ENCODE measurements at places on chromosomes 11 and 22.

DNA sequence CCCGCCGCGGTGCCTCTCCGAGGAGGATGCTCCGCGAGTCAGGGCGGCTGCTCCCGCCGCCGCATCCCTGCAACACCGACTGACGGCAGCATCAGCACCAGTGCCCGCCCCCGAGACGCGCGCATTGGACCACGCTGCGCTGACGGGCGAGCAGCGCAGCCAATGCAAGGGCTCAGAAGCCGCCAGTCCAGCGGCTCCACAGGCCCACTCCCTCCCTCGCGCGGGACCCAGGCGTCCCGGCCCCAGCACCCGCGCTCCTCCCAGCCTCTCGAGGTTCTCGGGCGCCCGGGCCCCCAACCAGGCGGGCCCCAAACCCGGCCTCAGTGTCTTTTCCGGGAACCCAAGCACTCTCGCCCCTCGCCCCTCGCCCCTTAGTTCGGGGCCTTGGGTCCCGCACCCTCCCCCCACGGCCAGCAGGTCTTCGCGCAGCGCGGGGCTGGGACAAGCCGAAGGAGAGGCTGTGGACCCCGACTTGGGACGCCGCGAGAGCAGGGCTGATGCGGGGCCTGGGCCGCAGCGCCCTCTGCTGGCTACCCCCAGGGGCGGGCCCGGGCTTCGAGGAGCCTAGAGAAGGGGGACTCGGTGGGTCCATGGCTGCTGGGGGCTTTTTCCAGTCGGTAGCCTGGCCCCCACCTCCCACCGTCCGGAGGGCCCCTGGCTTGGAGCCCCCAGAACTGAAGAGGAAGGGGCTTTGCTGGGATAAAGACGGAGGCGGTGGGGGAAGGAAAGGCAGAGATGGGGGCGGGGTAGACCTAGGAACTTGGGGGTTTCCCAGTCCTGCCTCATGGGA lies at the start of gene NRXN2:
Gene NRXN2, minus strand, starts transcription at position 81 of the 790 bp plus-strand sequence. CDS start 9,498 bp downstream, outside the sequence.
- DNase-seq = peak; percentile 79

DNA sequence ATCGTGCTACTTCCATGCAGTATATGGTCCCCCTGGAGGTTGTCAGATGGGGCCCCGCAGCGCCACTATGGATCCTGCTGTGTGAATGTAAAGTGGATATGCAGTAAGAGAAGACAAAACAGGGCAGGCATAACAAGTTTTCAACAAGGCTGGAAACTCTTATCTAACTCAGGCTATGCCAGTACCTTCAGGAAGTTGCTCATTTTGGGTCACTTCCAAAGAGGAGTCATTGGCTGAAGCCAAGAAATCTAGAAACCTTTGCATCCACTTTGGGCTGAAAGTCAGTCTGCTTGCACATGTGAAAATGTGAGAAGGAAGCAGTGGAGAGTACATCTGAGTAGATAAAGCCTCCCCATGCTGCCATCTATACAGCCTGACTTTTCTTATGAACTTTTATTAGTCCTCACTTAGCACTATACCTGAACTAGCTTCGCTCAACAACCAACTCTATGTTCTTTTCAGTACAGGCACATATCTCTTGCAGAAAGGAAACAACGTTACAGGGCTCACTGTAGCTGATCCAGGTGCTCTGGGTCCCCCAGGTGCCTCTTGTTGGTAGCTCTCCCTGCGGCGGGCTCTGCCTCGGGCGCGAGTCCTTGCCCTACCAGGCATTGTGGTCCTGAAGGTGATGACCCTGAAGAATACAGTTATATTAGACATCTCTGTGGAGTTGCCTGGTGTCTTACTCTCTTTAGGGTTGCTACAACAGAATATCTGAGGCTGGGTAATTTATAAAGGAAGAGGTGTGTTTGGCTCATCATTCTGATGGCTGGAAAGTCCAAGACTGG lies 12.4 kb downstream of the PIWIL3 start:
- DNase-seq = no peak

- DNase-seq = no peak
Measured at GRCh38 chr11:27115051-27115650, 74.5 kb downstream of the BBOX1 start.

DNA sequence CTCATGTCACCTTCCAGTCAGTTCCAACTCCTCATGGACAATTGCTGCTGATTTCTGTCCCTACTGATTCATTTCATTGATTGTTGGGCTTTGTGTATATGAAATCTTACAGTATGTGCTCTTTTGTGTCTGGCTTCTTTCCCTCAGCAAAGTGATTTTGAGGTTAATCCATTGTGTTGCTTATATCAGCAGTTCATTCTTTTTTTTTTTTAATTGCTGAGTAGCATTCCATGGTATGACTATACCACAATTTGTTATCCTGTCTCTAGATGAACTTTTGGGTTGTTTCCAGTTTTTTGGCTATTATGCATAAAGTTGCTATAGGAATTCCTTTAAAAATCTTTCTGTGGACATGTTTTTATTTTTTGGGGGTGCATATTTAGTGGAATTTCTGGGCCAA lies 59.9 kb downstream of the NXPE1 start:
- no peak for DNase-seq

GRCh38 chr11:1351278-1351937 lies 38.3 kb upstream of the BRSK2 start:
- DNase-seq = no peak

DNA sequence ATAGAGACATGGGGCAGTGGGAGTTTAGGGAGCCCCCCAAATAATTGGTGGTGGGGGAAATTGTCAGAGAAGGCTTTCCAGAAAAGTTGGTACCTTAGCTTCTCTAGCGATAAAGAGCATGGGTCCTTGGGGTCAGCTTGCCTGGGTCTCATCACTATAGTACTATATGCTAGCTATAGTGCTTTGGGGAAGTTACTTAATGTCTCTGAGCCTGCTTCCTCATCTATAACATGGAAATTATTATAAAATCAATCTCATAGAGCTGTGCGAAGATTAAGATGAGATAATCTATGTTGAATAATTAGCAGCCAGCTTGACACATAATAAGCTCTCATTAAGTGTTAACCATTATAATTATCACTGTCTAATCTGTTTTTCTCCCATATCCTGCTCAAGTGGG lies 41.2 kb downstream of the STIM1 start:
- no peak for DNase-seq

DNA sequence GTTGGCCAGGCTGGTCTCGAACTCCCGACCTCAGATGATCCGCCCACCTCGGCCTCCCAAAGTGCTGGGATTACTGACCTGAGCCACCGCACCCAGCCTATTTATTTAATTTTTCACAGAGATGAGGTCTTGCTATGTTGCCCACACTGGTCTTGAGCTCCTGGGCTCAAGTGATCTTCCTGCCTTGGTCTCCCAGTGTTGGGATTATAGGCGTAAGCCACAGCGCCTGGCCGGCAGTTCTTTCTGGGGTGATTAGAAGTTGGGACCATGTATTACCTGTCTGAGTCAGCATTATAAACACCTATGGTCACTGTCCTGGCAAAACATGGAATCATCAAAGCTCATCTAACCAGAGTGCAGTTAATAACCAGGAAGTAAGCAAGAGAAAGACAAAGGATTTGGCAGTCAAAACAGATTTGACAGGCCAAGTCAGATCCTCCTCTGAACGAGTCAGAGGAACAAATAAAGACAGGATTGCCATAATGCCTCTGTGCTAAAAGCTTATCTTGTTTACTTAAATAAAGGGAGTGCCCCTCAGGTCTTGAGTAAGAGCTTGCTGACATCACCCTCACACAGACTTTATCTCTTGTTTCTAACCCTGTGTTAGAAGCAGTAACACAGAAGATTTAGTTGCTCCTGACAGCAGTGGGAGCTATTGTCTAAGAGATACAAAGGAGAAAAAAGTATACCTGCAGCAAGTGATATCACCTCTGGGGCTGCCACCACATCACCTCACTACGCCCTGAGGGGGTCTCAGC lies 3.7 kb downstream of the SERPIND1 start:
- DNase-seq = no peak

DNA sequence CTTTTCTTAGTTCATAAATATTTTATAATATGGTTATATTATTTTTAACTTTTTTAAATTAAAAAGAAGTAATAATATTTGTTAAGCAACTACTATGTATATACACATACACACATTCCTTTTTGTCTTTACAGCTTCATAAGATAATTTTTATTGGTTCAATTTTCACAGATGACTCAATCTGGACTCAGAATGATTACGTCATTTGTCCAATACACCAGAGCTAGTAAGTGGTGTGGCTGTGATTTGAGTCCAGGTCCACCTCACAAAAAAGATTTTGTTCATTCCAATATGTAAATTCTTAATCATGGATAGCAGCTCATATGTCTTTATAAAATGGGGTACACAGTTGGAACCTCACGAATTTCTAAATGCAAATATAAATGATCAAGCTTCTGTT lies 1014.5 kb downstream of the DLG2 start:
- DNase-seq = no peak

- DNase-seq = no peak
Measured at GRCh38 chr11:41720761-41721160, 261.3 kb upstream of the LRRC4C start.

- no peak for DNase-seq
Measured at GRCh38 chr11:2483426-2483825, 38.6 kb downstream of the KCNQ1 start.

DNA sequence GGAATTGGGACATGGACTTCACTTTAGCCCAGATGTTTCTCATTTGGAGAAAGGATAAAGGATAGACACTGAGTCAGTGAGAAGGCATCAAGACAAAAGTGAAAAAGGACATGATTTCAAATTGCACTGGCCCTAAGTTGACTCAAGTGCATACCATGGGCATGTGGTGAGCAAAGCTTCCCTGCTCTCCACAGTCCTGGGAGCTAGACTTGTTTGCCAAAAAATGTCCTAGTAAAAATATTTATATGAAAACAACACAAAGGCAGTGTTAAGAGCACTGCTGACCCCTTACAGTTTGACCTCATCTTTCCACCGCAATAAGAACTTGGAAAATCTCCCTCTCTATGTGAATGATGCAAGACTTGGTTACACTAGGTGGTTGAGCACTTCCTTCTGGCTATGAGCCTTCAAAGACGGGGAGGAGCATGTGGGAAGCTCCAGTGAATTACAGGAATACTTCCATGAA lies 46.5 kb upstream of the FIBIN start:
- no peak for DNase-seq

GRCh38 chr11:68724293-68724692 lies 27.0 kb downstream of the TESMIN start:
- DNase-seq = no peak

DNA sequence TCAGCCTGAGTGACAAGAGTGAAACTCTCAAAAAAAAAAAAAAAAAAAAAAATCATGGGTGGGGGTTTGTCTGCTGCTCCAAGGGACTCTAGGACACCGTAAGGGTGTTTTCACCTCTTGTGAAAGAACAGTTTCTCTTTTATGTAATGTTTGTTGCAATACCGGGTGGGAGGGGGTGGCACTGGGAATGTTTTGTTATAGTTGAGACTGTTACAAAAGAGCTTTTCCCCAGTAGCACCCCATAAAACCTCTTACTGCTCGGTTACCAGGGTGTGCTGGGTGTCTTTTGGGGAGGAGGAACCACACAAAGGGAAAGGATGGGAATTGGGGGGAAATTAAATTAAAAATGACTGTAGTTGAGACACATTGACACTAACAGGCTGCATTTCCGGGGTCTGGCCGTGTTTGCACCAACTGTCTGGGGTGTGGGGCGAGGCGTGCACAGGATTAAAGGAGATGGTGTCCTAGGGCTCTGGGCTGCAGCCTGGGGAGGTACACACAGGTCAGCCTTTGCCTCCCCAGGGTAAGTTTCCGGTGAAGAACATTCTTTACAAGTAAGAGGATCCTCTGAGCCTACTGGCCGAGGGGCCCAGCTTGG lies 1.6 kb downstream of the NFAM1 start:
- DNase-seq = no peak

DNA sequence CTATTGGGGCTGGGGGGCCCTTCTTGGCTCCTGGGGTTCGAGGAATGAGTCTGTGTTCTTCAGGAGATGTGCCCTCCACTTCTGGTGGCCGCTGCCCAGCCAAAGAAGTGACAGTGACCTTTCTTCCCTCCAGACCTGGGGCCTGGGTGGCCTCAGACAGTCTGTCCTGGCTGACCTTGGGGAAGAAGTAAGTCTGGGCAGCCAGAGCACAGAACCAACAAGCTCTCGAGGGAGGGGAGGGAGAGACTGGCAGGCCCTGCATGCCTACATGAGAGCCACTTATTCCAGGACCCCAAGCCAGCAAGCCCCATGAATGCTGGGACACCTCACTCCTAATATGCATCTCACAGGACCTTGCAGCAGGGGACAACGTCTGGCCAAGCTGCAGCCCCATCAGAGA lies 27.1 kb upstream of the STK33 start:
- DNase-seq = no peak

DNA sequence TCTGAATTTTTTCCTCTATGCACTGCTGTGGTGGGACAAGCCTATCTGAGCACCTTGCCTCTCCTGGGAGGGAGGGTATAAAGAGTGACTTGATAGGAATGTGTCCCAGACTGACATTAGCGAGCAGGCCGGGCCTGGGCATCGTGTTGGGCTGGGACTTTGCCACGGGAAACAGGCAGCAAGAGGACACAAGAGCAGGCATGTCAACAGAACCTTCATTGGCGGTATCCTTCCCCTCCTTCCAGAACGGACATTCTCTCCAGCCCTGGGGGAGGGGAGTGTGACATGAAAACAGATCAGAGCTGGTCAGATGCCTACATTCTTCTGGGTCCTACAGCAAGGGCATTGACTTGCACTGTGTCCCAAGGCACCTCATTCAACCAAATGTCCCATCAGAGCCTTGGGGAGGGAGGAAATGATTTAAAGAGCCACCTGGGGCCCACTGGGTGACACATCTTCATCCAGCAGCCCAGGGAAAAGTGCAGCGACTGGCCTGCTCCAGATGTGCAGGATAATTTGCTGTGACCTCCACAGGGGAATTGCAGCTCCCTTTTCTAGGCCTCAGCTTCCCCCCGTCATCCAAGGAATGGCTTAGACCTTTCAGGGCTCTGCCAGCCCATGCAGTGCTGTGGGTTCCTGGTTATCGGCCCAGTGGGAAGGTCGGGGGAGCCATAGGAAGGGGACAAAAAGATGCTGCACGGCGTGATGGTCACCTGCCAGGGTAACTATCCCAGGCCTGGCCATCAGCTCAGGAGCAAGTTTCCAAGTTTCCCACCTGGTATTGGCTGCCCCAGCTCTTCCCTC lies 21.8 kb upstream of the UVRAG start:
- DNase-seq = no peak

DNA sequence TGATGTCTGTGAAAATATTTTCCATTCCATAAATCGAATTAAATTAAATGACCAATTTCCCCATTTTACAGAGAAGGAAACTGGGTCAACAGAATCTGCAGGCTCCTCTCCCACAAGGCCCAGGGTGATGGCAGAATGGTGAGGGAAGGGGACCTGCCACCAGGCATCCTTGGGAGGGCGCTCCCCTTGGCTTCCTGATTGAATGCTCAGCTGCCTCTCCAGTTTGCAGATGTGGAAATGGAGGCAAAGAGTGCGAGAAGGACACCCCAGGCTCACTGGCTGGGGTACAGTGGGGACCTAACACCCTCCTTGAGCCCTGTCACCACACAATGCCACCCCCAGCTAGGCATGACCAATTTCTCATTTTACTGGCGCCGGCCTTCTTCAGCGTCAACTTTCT lies 28.5 kb upstream of the CSNK1E start:
- no peak for DNase-seq

DNA sequence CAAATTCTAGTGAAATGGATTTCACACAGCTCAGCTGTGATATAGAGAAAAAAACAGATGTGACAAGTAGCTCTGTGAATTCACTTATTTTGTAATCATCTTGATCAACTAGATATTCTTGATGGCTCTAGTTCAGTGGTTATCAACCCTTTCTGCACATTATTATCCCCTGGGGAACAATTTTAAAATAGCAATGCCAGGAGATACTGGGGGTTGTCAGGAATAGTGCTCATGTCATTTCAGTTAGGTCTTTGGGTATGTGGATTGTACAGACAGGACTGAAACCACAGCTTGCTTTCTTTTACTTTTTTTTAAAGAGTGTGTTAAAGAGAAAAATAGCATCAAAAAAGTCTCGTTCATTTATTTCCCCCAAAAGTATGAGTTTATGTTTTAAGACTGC lies 269.0 kb upstream of the PDGFD start:
- DNase-seq = no peak

Data from effector CD4-positive, alpha-beta T cell (primary cell).